ENCODE measurements at places on chromosomes 4 and X.

- DNase-seq, result no peak
Observed at GRCh38 chrX:19810006-19810774, 77.2 kb downstream of the SH3KBP1 start.

DNA sequence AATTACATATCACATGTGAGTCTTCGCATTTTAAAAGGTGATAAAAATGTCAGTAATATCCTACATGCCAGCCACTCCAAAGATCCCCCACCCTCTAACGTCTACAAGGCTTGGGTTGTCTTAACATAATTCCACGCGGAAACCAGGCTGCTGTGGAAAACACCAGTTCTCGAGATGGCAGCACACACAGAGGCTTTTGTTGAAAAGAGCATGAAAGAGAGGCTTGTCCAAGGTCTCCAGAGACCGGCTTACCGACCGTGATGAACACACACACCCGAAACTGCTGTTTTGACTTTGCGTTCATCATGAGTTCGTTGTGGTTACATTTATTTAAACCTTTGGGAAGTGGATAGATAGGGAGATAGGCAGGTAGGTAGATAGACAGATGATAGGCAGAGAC is 87.9 kb downstream of the CRLF2 start:
- DNase-seq, result no peak

GRCh38 chrX:44342866-44343265 is 606 bp downstream of the EFHC2 start:
- no peak for DNase-seq

DNA sequence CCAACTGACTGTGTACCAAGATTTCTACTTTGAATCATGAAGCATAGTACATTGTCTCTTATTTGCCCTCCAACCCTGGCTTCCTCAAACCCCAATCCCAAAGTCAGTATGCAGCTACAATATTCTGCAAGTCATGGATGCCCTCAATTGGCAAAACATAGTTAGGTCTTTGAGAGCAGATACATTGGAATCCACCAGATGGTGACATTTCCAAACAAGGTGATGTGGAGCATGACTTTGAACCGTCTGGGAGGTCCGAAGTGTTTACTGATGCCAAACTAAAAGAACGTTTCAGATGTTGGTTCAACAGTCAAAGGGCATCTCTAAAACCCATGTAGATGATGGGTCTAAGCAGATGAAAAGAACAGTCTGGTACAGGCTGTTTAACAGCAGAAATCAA is 43.7 kb upstream of the FRMD7 start:
- DNase-seq, result no peak

DNA sequence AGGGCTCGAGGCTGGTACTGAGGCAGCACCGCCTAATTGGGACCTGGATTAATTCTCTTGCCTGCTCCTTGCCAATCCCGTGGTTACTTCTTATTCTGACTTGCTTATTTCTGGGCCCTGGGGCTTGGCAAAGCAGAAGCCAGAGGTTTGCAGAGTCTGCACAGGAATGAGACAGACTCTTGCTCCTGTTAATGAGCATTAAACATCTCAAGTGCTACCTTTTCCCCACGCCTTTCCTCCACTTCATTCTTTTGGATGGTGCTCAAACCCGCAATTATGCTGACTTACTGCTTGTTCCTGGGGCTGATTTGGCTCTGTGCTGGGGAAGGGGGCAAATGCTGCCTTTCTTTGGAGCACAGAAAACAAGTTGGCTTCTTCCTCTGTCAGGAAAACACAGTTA is 16.5 kb upstream of the STOX2 start:
- no peak for DNase-seq

GRCh38 chrX:28969126-28969525 is 381.9 kb downstream of the IL1RAPL1 start:
- DNase-seq, result no peak

GRCh38 chr4:141465171-141465570 is 171.2 kb upstream of the IL15 start:
- DNase-seq, result no peak

GRCh38 chrX:69565247-69565815 is 50.6 kb upstream of the EDA start:
- no peak for DNase-seq

DNA sequence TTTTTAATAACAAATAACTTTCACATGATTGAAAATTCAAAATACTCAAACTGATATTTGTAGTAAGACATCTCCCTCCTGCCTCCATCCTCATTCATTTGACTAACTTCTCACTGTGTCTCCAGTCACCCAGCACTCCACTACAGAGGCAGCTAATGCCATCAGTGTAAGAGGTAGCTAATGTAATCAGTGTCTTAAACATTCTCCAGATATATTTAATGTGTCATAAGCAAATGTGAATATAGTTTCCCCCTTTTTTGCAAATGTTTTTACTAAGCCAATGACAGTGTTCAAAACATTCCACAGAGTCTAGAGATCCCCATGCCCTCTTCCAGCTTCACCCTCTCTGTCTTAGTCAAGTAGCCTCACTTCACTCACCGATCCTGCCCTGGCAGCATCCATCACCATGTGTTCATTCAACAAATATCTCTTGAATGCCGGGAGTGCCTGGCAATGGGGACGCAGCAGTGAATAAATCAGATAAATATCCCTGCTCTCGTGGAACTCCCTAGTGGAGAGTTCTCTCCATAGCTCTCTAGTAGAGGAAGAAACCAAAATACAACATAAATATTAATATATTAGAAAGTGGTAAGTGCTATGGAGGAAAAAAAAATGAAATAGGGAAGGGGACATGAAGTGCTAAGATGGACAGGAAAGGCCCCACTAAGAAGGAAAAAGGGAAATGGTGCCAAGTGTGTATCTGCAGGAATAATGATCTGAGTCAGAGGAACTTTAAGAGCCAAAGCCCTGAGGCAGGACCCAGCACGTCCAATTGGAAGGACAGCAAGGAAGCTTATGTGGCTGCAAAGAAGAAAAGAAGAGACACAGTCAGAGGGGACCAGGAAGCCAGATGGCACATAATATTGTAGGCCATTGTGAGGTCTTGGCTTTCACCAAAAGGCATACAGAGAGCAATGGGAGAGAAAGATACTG is 18.7 kb downstream of the SCFD2 start:
- DNase-seq, result peak; percentile 85

GRCh38 chrX:84175274-84175673 is 12.7 kb downstream of the RPS6KA6 start:
- DNase-seq, result no peak

- DNase-seq, result no peak
Observed at GRCh38 chrX:145843146-145843904, 25.7 kb downstream of the SLITRK2 start.

DNA sequence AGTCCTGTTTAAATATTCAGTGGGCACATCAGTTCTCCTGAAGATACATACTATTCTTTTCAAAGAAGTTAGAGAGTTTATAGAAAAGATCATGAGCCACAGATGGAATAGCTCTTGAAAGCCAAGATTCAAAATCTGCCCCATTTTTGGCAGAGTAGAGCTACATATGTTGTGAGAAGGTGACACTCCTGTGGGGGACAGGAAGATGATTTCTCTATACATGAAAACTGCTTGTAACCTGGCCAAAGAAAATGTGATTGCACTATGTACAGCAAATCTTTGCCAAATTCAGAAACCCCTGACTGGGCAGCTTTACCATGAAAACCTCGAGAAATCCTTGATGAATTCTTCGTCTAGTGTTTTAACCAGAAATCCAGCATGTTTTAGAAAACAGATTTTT is 44.9 kb downstream of the GPM6A start:
- no peak for DNase-seq

GRCh38 chrX:45823536-45823935 is 622.9 kb upstream of the DIPK2B start:
- DNase-seq, result no peak

DNA sequence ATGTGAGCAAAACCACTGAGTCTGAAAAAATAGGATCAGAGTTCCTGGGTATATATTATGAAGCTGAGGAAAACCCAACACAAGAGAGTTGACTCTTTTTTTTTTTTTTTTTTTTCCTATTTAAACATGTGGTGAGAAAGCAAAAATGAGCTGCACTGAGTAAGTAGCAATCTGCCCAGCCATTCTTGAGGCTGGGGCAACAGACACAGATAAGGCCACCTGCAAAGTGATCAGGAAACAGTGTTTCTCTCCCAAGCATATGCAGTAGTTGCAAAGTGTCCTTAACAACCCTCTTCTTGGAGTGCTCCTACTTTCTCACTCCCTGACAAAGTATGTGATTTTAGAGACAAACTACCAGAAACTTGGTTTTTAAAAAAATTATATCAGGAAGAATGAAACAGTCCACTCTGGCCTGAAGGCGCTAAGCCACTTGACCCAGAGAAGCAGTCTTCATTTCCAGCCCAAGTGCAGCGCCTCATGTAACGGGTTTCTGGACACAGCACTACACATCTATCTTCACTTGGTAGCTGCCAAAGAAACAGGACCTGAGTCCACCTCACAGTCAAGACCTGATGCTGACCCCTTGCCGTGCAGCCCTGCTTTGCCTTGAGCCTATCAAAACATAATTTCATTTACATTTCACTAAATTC is 124.6 kb upstream of the MAP3K15 start:
- no peak for DNase-seq

GRCh38 chr4:77308843-77309242 is 151.8 kb downstream of the CCNG2 start:
- peak; percentile 49 for DNase-seq

DNA sequence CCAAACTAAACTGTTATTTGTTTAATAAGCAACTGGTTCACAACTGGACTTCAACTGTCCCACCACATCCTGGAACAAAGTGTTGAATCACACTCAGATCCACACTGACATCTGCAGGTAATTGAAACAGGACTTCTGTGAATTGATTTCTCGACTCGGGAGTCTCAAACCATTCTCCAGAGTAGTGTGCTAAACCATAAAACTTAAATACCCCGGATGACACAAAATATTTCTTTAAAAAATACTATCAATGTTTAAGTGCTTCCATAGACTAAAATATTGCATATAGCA is 95.4 kb upstream of the PLAC1 start:
- peak; percentile 53 for DNase-seq

- peak; percentile 82 for DNase-seq
Observed at GRCh38 chr4:128812442-128813235, 3.1 kb downstream of the JADE1 start.

DNA sequence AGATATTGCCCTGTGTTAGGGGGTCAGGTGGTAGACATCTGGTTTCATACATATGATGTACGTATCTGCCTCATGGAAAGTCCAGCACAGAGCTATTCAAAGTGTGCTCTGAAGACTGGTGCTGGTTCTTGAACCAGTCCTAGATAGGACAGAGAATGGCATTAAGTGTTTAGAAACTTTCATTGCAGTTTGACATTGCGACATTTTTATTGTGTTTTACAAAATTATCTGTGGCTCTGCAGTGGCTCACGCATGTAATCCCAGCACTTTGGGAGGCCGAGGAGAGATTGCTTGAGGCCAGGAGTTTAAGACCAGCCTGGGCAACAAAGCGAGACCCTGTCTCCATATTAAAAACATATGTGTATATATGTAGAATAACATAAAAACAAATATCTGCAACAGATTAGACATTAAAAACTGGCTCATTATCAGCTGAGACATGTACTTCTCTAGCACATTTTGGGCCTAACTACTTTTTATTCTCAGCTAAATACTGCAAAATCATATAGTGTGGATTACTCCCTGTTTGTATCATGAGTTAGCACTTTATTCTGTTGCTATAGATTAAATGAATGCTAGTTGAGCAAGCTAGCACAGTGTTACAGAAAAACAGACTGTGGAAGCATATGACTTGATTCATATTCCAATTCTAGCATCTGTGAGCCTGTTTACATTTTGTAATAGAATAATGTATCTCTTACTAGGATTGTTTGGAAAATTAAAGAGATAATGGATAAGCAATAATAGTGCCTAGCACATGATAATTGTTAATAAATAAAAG is 57.1 kb downstream of the USP9X start:
- no peak for DNase-seq

DNA sequence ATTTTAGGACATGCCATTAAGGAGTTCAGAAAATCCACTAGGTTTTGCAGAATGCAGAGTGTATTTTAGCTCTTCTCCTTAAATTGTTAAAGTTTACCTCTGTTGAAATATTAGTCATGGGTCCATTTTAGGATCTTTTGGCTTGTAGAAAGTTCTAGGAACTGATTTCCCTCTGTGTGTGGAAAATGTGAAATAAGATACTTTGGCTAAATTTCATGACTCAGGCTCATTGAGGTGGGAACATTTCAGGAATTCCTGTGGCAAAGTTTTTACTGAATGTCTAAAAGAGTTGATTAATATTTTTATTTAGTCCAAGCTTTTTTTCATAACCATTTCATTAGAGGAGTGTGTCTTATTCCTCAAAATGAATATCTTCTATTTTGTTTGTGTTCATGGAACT is 7.0 kb downstream of the FHIP1A start:
- DNase-seq, result peak; percentile 65

GRCh38 chr4:36348403-36348938 is 67.1 kb downstream of the DTHD1 start:
- no peak for DNase-seq

DNA sequence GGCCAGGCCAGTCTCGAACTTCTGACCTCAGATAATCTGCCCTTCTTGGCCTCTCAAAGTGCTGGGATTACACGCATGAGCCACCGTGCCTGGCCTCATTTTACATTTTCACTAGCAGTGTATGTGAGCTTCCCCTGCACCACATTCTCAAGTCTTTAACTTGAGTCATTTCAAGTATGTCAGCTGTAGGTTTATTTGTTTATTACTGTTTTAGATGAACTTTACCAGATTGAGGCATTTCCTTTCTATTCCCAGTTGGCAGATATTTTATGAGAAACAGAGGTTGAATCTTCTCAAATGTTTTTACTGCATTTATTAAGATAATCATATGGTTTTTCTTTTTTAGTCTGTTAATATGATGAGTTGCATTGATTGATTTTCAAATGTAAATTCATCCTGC is 114.6 kb upstream of the SH3RF1 start:
- peak; percentile 44 for DNase-seq

DNA sequence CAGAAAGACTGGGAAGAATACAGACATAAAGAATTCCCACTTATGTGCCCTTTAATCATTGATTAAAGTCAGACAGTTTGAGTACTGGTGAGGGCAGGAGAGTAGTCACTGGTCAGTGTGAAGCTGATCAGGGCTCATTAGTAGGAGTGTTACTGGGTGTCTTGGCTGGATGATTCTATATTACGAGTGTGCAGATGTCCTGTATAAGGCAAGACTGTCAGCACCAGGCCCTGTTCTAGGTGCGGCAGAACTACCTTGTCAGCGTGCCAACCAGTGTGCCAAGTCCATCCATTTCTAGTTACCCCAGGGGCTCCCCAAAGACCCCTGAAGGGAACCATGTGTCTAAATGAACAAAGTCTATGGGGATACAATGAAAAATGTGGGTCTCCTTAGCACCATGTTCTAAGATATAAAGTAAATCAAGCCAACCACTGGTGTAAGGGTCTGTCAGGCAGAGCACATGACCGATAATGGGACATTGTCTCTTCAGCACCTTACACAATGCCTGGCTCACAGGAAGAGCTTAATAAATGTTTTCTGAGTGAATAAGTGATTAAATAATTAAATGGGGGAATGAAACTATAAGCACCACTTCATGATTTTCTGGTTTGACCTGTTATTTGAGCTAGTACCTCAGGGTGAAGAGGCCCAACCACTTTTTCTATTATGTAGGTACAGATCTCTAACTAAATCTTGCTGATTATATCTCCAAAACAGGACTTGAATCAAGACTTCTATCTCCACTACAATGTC is 205.0 kb downstream of the CAMK2D start:
- DNase-seq, result no peak

Data from ELR (cell line).